ENCODE measurements at places on chromosomes 5 and 9.

GRCh38 chr9:99050292-99050911 lies 54.5 kb upstream of the TGFBR1 start:
- peak; percentile 51 for DNase-seq

- DNase-seq: peak; percentile 80
Observed at GRCh38 chr9:117616431-117616831, 87.8 kb upstream of the TLR4 start.

GRCh38 chr5:82560969-82561368 lies 282.8 kb upstream of the RPS23 start:
- no peak for DNase-seq

DNA sequence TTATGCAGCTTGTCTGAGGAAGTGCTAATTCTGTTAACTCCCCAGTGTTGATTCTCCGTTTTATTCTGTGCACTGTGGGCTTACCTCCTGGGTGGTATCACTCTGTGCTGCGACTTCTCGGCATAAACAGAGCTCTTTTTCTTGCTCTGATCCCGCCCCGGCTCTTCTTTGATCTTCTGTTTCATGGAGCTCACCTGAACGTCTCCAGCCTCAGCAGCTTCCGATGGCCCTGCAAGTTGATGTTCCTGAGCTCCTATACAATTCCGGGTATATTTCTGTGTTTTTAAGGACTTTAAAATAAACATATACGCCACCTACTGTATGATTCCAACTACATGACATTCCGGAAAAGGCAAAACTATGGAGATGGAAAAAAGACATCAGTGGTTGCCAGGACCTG lies 110.8 kb downstream of the TENT4A start:
- DNase-seq: no peak

GRCh38 chr5:21910731-21911130 lies 942.4 kb downstream of the CDH12 start:
- peak; percentile 28 for DNase-seq

- DNase-seq: no peak
Observed at GRCh38 chr9:113822315-113822714, 53.8 kb upstream of the ZNF618 start.

GRCh38 chr9:99189887-99190596 lies 31.7 kb downstream of the ALG2 start:
- no peak for DNase-seq

- DNase-seq: no peak
Observed at GRCh38 chr9:34550681-34551270, 28.0 kb upstream of the ENHO start.

GRCh38 chr5:16863469-16863946 lies 72.6 kb downstream of the MYO10 start:
- no peak for DNase-seq

- no peak for DNase-seq
Observed at GRCh38 chr9:8346296-8346695, 546.7 kb upstream of the DMAC1 start.

- no peak for DNase-seq
Observed at GRCh38 chr5:17218353-17219005, 1.0 kb downstream of the BASP1 start.

Measured in NCI-H774 (cell line).